Right hindlimb (tissue), 1 donor: ENCODE measurements at places on chromosomes 1 and 21.

DNA sequence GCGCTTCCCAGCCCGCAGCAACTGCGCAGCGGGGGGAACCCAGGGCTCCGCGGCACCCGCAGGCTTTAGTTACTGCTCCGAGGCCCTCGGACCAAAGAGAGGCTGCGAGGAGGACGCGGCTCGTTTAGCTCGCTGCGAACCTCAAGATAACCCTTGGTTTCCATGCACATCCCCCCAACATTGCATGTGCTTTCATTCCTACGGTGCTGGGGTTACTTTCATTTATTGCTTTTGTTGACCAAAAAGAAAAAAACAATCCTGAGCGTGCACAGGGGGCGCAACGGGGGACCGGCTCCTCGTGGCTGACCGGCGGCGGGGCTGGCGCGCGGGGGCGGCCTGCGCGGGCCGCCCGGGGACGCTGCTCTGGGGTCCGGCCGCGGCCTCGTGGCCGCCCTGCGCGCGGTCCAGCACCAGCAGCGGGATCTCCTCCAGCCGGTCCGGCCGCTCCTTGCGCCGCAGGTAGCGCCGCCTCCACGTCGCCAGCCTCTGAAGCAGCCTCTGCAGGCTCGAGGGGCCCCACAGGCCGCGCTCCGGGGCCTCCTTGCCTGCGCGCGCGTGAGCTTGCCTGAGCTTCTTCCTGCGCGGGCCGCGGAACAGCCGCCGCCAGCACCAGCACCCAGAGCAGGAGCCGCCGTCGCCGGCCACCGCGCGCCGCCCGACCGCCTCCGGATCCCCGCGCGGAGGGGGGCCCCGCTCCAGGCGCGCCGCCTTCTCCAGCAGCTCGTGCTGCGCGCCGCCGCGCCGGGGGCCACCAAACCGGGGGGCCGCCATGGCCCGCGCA, 77.4 kb downstream of the DESI2 start:
- DNase-seq = peak; percentile 72

GRCh38 chr1:55623311-55623710, 408.1 kb upstream of the USP24 start:
- peak; percentile 44 for DNase-seq

GRCh38 chr1:161486806-161487741, 18.2 kb upstream of the FCGR2A start:
- DNase-seq = peak; percentile 37

- peak; percentile 62 for DNase-seq
These were observed 20.2 kb downstream of the NUAK2 start for GRCh38 chr1:205301205-205301821.

DNA sequence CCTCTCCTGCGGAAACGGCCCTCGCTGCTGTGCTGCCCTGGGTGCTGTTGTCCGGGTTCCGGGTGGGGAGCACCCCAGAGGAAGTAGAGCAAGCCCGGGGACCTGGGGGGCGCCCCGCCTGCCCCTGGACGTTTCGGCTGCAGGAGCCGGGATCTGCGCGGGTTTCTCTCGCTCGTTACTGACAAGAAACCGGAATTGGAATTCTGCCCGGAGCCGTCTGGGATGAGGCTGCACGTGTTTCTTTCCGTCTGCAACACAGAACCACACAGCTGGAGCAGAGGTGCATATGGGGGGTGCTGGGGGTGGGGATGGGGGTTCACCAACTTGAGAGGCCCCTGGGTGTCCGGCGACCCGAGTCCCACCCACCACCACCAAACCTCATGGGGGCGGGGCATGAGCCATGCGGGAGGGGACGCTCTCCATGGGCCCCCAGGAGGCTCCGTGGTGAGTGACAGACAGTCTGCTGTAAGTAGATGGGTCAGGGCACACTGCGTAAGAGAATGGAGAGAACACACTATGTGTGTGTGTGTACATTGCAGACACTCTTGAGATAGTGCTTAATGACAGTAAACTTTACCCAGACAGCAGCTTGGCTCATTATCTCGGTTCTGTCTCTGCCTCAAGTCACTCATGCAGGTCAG, 261.4 kb upstream of the C1orf174 start:
- DNase-seq = no peak

- DNase-seq = peak; percentile 79
These were observed at the start of gene COL8A2 for GRCh38 chr1:36125129-36125991. Gene COL8A2, minus strand, starts transcription at chr1:36125222. Its CDS starts 24,980 bp downstream, at chr1:36100242.

GRCh38 chr1:24599265-24599664, 43.4 kb downstream of the NCMAP start:
- DNase-seq = no peak

DNA sequence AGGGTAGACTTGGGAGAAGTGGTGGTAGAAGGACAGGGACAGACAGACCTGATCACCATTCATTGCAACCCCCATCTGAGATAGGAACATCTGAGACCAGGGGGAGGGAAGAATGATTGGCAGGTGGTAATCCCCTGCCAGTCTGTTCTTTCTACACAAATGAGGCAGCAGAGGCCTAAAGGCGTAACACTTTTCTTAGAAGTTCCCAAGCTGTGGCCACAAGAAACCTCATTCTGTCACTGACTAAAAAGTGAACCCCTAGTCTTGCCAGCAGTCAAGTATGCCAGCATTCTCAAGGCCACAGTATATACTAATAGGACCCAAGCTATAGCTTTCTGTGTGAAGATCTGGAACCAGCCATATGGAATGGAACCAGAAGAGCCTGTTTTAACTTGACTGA, 638.0 kb downstream of the KCNT2 start:
- no peak for DNase-seq

- DNase-seq = no peak
These were observed 86.9 kb downstream of the MPZL1 start for GRCh38 chr1:167808690-167809089.

- no peak for DNase-seq
These were observed 20.1 kb downstream of the SIM2 start for GRCh38 chr21:36718951-36719501.

DNA sequence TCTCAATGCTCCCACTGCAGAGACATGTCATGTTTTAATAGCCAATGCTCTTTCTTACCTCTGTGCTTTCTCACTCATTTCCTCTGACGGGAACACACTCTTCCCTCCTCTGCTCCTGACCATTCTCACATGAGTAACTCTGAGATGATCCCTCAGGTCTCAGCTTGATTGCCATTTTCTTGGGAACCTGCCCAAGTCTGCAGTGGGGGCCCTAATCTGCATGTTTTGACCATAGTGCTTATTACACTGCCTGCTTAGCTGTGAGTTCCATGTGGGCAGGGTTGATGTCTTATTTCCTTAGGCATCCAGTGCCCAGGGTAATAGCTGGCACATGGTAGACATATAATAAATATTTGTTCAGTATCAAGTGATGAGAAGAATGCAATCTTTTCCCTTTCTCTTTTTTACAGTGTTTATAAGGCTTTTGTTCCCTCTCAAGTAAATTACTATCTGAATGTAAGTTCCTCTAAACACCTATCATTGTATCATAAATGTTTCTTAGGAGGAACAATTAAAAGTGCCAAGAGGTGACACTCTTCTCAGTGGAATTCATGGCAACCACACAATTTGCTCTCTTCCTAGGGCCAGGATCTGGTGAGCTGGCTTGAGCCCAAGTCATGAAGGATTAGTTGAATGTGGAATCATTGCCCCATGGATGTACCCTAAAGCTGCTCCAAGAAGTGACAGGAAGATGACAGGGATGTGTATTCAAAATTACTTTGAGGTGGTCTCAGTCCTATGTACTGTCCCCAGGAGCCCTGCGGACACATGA, 485.4 kb upstream of the USP24 start:
- no peak for DNase-seq

- no peak for DNase-seq
These were observed 81.2 kb upstream of the ABCD3 start for GRCh38 chr1:94336991-94337390.

- DNase-seq = no peak
These were observed 12.6 kb upstream of the RGL1 start for GRCh38 chr1:183792300-183792699.

DNA sequence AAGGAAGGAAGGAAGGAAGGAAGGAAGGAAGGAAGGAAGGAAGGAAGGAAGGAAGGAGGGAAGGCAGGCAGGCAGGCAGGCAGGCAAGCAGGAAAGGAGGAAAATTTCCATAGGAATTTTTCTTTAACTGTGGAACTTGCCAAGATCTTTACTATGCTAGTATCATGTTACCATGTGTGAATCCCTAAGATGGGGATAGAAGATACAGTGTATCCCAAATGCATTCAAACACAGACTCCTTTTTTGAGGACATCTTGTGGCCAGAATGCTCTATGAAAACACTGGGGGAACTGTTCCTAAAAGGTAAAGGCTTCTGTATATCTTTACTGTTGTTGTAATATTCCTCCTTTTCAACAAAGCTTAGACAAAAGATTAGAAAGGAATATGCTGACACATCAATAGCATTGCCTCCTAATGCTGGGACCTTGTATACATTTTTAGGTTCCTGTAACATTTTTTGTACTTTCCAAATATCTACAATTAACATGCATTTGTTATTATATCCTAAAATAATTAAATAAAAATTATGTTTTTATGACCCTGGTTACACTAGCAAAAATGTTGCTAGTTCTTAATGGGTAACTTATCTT, 20.6 kb downstream of the CCDC190 start:
- DNase-seq = no peak

- DNase-seq = peak; percentile 78
These were observed 62.8 kb downstream of the DMRTB1 start for GRCh38 chr1:53521924-53522552.
